ENCODE measurements at places on chromosomes 7 and 10.

GRCh38 chr10:129531195-129531968 is 64.3 kb downstream of the MGMT start:
- peak; percentile 6 for DNase-seq

- no peak for DNase-seq
Measured at GRCh38 chr10:13587391-13587790, 626 bp downstream of the PRPF18 start.

DNA sequence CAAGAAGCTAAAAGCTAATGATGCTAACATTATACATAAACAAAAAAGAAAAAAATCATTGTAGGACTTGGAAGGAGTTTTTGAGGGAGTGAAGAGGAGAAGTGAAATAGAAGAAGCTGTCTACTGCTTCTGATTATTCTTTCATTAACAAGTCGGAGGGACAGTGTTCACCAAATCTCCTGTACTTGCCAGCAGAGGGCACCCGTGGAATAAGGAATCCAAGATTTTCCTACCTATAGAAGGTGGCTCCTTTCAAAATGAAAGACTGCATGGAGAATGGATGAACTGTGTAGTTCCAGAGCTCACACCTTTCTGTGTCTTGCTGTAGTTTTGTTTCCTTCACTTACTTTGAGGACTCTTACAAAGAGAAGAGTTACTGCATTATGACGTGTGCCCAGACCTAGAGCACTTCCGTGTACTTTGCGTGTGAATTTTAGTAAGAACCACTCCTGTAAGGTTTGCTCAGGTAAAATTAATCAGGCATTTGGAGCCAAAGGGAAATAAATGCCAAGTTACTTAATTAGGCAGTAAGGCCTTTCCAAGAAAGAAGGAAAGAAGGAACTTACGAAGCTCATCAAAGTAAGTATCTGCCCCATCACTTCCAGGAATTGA is 145.1 kb downstream of the SEMA3D start:
- peak; percentile 73 for DNase-seq

GRCh38 chr7:143257501-143257900 is 5.7 kb upstream of the GSTK1 start:
- DNase-seq: peak; percentile 25

- no peak for DNase-seq
Measured at GRCh38 chr7:94957061-94957460, 49.7 kb downstream of the PPP1R9A start.

DNA sequence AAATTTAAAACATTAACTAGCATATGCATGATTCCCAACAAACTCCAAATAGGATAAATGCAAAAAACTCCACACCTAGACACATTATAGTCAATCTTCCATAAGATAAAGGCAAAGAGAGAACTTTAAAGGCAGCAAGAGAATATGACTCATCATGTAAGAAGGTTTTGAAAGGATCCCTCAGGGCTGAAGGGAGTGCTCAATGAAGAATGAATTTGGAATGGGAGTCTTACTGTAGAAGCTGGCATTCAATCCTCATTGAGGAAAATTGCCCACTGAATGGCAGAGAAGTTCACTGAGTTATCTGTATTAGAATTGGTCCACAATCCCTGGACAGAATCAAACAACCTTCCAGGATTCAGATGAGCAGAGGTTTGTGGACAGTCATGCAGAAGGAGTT is 26.1 kb upstream of the ZNF365 start:
- no peak for DNase-seq

DNA sequence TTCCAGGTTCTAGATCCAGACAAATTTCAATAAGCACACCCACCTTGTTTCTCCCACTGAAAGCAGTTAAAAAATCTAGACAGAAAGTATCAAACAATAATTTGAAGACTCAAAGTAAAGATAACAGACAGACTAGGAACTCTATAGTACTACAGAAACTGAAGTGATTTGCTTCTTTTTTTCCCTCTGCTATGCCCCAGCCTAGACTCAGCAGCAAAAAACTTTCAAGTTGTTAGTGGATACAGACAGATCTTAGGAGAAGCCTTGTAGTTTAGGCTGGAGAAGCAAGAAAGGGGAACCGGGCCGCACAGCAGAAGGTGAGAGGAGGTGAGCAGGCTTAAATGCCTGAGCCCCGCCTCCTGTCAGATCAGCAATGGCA is 65.1 kb downstream of the IGF2BP3 start:
- DNase-seq: no peak

- no peak for DNase-seq
Measured at GRCh38 chr7:105450177-105450861, 61.6 kb upstream of the SRPK2 start.

GRCh38 chr7:156892081-156892800 is 742 bp downstream of the LMBR1 start:
- DNase-seq: no peak

GRCh38 chr10:125248489-125248888 is 88.1 kb upstream of the CTBP2 start:
- no peak for DNase-seq

GRCh38 chr7:151744656-151745638 is 132.0 kb downstream of the PRKAG2 start:
- DNase-seq: peak; percentile 93

- DNase-seq: no peak
Measured at GRCh38 chr7:21355406-21355874, 72.4 kb upstream of the SP4 start.

DNA sequence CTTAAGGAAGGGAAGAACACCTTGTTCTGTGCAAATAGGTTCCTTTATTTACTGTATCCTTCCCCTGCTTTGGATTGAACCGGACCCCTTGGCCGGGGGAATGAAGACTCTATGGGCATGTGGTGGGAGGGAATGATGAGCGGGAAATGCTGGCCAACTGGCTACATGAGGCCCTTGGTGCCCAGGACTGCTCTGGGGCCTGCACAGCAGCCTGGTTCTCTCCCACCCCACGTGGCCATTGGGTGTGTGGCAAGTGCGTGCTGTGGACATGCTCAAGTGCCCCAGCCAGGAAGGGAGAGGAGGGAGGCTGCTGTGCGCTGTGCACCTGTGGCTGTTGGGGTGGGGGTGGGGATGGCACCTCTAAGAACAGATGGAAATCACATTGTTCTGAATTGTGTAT is 917.0 kb upstream of the GHITM start:
- DNase-seq: no peak

DNA sequence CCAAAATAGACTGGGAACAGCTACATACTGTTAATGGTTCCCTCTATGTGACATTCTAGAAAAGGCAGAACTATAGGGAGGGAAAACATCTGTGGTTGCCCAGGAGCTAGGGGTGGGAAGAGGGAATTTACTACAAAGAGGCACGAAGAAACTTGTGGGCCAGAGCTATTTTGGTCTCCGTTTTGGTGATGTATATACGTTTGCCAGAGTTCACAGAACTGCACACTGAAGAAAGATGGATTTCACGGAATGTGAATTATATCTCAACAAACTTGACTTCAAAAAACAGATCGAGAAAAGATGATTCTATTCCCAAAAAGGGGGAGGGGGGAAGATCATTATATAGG is 386 bp upstream of the AS3MT start:
- DNase-seq: no peak

GRCh38 chr10:4851846-4852245 is 25.8 kb downstream of the AKR1E2 start:
- DNase-seq: no peak

DNA sequence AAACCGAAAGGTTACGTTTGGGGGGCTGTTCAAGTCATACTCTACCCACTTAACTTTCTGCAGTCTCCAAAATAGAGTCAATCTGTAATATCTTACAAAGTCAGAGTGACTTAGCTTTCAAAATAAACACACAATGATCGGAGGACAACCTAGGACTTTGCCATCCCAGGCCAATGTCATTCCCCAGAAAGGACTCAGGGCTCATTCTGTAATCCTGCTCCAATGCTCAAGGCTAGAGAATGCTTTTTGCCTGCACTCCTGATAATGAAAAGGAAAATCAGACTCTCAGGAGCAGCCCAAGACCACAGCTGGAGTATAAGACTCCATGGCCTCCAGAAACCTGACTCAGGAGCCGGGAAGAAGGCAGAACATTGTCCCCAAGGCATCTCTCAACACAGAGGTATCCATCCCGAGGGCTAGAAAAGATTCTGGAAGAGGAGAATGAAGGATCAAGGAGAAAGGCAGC is 28.5 kb upstream of the ASCC1 start:
- no peak for DNase-seq

- no peak for DNase-seq
Measured at GRCh38 chr7:46581268-46581667, 660.2 kb upstream of the IGFBP3 start.

DNA sequence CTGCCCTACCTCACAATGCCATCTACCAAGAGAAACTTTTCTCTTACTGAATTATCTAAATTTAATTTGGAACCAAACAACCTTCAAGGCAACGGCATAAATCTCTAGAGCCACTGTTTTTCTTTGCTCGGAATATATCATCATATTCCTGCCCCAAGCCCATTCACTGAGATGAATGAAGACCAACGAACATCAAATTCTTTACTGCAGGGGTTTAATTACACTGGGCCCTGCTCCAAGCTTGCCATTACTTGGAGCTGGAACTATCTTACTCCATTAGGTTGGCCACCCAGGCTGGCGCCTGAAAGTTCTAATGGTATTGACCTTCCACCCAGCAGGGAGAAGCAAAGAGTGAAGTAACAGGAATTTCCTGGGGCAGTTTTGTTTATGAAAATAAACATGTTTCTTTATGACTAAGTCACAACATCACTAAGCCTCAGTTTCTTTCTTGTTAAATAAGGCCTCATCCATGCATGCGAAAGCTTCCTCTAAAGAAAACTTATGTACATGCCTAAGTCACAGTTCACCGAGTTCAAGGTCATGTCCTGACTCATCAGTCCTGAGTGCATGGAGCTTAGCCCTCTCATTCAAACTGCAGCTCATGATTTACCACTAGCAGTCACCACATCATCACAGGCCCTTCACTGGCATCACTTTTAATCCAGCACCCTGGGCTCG is 42.1 kb upstream of the ANAPC16 start:
- DNase-seq: no peak

GRCh38 chr7:131657881-131658280 is 101.5 kb upstream of the PODXL start:
- DNase-seq: no peak

- no peak for DNase-seq
Measured at GRCh38 chr10:97546456-97547270, 25.9 kb upstream of the ANKRD2 start.

DNA sequence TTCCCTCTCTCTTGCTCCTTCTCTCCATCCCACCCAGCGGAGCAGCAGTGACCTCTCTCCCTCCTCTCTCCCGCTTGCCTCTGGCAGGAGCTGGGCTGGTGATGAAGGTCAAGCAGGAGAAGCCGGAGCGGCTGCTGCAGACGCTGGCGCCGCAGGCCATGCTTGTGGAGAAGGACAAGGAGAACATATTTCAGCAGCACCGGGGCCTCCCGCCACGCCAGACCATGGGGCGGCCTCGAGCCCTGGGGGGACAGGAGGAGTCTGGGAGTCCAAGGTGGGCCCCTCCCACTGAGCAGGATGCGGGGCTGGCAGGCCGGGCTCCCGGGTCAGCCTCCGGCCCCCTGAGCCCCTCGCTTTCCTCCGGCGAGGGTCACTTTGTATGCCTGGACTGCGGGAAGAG is 17.3 kb downstream of the ZNF775 start:
- DNase-seq: no peak

GRCh38 chr7:135459951-135460567 is 49.8 kb downstream of the CNOT4 start:
- no peak for DNase-seq

- no peak for DNase-seq
Measured at GRCh38 chr7:111239437-111239836, 148.5 kb downstream of the LRRN3 start.

GRCh38 chr7:39300276-39300675 is 265.9 kb upstream of the YAE1 start:
- no peak for DNase-seq

DNA sequence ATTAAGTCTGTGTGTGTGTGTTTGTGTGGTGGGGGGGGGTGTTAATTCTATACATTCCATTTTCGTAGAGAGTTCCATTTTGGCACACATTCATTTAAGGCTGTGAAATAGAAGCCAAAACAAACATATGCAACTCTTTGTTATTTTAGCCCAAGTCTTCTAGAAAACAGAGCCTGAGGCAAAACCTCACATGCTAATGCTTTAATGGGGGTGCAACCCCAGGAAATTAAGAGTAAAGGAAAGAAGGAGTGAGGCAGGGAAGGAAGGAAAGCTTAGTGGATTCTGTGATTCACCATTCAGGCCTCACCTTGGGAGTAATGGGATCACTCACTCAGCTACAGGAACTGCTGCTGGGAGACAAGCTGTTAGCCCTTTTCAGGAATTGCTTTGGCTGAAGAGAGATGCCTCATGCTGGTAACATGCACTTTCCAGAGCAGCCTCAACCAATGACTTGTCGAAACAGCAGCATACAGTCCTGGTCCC is 73.0 kb upstream of the CTTNBP2 start:
- DNase-seq: no peak

- no peak for DNase-seq
Measured at GRCh38 chr7:155570171-155570958, 24.0 kb upstream of the CNPY1 start.

- DNase-seq: no peak
Measured at GRCh38 chr7:42194238-42194637, 42.8 kb downstream of the GLI3 start.

- DNase-seq: peak; percentile 67
Measured at GRCh38 chr10:132248455-132249225, 59.1 kb downstream of the STK32C start.

DNA sequence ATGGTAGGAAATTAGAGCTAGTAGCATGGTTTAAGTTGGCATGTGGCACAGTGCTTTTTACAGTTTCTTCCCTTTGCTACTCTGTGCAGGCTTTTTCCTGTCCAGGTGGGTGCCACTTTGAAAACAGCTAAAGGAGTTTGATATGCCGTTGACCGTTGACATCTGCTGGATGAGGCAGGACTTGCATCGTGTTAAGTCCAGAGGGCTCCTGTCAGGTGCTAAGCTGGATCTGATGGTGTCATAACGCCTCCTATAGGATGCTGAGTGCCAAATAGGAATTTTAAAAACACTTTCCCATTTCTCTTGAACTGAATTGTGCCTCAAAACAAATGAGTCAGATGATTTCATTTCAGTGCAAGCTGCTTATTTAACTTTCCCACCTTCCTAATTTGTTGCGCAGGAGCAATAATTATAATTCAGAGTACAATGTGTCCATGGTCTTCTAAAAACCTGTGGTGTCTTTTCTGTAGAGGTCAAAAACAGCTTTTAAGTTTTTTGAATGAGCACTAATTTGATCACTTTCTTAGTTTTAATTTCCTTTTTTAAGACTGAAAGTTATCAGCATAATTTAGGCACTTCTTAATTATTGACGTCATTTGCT is 178.3 kb downstream of the CDCA7L start:
- peak; percentile 90 for DNase-seq

GRCh38 chr7:99061001-99061776 is 82.7 kb downstream of the SMURF1 start:
- DNase-seq: no peak
